HFF-Myc (cell line): ENCODE measurements at places on chromosomes 6 and 20.

DNA sequence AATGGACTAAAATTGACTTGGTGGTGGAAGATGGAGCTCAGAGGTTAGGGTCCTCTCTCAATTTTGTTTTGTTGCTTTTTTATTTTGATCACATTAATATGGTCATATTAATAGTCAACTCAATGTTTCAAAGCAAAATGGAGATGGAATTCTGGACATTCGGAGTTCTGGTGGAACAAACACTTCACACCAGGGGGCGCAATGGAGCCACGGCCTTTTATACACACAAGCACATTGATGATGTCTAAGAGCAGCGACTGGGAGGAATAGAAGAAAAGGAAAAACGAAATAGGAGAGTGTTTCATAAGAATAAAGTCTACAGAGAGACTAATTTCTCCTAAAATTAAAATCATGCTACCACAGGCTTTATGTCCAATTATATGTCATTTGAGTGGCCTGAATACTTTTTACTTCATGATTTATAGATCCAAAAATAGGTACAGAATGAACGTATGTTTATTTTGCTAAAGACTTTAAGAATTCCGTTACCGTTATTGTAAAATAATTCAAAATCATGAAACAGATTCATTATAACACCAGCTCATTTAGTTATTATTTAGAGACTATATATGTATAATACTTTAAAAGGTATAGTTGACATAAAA lies 197.6 kb upstream of the SASH1 start:
- peak; percentile 43 for DNase-seq

- DNase-seq = no peak
Observed at GRCh38 chr20:11845340-11845739, 72.4 kb upstream of the BTBD3 start.

- no peak for DNase-seq
Observed at GRCh38 chr20:61045876-61046585, 206.0 kb upstream of the CDH4 start.

GRCh38 chr6:47135772-47136171 lies 93.6 kb upstream of the ADGRF1 start:
- DNase-seq = peak; percentile 85

DNA sequence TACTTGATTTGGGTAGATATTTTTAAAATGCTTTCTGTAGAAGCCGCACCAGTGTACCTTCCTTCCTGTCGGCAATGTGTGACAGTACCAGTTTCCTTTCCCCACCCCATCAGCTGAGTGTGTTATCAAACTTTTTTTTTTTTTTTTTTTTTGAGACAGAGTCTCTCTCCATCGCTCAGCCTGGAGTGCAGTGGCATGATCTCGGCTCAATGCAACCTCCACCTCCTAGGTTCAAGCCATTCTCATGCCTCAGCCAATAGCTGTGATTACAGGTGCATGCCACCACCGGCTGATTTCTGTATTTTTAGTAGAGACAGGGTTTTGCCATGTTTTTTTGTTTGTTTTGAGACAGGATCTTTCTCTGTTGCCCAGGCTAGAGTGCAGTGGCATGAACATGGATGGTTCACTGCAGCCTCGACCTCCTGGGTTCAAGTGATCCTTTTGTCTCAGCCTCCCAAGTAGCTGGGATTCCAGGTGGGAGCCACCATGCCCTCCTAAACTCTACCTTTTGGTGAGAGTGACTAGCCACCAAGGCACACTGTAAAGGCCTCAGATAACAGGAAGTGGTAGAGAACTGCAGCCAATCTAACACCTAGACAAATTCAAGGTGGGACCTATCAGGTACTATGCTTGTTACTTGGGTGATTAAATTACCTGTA lies 26.5 kb upstream of the ZBTB22 start:
- no peak for DNase-seq

- DNase-seq = peak; percentile 61
Observed at GRCh38 chr6:9126878-9127560, 691.7 kb upstream of the SLC35B3 start.

- DNase-seq = no peak
Observed at GRCh38 chr20:57680131-57680716, 29.6 kb downstream of the PMEPA1 start.

GRCh38 chr20:11905460-11906179 lies 12.1 kb upstream of the BTBD3 start:
- no peak for DNase-seq

DNA sequence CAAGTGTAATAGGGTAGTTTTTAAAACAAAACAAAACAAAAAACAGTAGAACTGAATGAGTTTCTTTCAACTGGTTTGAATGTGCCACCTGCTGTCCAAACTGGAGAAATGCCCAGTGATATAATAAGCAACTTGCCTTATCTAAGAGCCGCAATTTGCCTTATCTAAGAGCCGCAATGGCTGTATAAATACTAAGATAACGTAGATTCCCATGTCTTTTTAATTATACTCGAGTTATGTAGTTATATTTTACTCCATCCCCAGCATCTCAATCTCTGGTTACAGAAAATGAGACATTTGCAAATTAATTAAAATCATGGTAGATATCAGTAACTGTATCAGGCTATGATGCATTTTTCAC lies 67.2 kb downstream of the RPP40 start:
- DNase-seq = no peak

- DNase-seq = peak; percentile 24
Observed at GRCh38 chr6:84897988-84898594, 133.7 kb upstream of the TBX18 start.

DNA sequence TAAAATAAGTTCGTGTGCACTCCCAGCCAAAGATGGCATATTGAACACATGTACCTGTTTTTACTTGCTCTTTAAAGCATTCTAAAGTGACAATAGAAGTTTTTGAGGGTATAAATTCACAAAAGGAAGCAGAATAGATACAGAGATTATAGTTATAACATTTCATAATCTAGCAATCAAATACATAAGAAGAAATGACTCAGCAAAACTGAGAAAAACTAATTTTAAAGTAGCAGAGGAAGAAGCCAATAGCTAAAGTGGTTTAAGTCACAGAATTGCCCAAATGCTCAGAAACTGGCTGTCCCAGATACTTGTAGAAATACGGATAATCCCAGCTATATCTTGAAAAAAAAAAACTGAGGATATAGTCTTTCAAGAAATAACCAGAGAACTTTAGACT lies 49.2 kb upstream of the TBC1D32 start:
- no peak for DNase-seq

DNA sequence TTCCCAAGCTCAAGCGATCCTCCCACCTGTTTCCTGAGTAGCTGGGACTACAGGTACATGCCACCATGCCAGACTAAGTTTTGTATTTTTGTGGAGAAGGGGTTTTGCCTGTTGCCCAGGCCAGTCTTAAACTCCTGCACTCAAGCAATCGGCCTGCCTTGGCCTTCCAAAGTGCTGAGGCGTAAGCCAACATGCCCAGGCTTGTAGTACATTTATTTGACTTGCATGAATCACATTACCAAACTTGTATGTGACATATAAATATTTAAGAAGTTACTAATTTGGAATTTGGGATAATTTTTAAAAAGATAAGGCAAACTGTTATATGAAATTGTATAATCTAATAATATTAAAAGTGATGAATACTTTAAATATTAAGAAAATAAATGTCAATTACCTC lies 157.6 kb downstream of the MCHR2 start:
- no peak for DNase-seq

DNA sequence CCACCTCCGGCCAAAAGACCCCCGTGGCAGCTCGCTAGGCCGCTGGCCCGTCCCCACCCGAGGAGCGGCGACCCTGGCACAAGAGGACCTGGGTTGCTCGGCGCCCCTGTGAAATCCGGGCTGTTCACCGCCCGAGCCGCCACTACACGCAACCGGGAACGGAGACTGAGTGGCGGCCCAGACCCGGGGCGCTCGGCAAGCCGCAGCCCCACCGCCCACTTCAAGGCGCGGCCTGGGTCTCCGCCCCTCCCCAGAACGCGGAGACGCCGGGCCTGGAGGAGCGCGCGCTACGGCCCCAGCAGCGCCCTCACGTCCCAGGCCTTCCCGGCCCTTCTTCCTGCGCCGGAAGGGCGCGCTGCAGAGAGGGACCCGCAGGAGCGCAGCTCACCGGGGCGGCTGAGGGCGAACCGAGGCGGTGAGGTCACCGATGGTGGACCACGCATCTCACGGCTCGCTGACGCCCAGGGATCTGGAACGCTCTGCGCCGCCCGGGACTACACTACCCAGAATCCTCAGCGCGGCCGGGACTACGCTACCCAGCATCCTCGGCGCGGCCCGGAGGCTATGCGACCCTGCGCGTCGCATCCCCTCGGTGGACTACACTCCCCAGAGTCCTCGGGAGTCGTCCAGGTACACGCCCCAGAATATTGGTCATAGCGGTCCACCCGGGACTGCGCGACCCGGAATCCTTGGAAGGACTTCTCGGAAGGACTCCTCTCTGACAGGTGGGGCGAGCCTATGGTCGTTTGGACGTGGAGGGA lies at the start of gene ZNF337:
Gene ZNF337 (minus strand): TSS at position 483 of the 761 bp plus-strand sequence. CDS start 10,436 bp downstream, outside the sequence.
- peak; percentile 85 for DNase-seq

DNA sequence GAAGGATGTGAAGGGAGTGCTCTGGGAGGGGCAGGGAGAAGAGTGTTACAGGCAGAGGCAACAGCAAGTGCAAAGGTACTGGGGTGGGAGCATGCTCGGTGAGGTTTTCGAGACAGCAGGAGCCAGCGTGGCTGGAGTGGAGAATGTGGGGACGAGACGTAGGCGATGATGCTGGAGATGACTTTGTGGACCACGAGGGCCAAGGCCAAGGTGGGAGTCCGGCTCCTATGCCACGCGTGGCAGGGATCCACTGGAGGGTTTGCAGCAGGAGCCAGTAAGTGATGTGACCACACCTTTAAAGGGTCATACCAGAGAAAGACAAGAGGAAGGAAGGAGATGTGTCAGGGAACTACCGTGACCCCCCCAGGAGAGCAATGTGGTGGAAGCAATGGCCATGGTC lies 7.3 kb downstream of the PTGIS start:
- DNase-seq = no peak

DNA sequence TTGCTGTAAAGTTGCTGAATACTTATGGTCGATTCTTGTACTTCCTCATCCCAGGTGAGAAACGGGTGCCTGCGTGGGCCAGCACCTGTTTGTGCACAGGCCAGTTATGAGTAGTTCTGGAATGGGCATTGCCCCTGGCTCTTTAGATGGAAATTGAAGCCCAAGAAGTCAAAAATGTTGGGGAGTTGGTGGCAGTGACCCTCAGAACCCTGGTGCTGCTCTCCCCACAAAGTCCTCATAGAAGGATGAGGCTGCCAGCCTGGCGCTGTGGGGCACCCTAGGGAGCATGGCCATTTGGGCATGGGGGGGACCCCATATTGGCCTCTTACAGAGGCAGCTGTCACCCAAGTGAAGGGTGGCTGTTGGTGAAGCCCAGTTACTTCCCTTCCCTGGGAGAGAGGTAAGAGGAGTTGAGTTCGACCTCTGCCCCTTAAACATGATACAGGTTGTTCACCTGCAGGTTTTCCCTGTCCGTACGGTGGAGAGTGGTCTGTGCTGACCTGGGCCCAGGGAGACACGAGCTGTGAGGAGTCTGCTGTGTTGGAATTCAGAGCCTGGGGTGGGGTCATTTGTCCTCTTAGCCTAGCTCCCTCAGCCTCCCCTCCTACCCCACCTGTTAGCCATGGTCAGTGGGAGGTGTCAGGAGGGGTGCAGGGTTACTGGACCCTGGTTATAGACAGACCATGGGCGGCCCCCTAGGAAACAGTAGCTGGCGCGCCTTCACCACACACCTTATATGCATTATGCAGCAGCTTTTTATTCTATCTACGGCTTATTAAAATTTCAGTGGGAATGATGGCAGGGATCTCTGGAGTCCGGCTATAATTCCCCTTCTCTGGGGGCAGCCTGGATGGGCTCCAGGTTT lies 4.9 kb downstream of the HMGA1 start:
- DNase-seq = no peak

DNA sequence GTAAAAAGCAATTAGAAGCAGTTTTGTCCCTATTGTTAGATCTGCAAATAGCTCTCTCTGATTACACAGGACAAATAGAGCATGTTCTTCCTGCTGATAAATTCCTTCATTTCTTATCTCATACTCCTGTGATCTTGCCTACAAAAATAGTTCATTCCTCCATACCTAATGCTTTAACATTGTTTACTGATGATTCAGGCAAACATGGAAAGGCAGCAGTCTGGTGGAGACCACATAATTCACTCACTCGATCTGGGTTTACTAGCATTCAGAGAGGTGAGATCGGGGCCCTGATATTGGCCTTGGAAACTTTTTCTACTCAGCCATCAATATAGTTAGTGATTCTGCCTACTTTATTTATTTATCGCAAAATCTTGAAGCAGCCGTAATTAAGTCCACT lies 20.2 kb downstream of the HLA-DPA1 start:
- no peak for DNase-seq

GRCh38 chr6:27871924-27872638 lies 40.1 kb downstream of the OR2B2 start:
- DNase-seq = peak; percentile 99

DNA sequence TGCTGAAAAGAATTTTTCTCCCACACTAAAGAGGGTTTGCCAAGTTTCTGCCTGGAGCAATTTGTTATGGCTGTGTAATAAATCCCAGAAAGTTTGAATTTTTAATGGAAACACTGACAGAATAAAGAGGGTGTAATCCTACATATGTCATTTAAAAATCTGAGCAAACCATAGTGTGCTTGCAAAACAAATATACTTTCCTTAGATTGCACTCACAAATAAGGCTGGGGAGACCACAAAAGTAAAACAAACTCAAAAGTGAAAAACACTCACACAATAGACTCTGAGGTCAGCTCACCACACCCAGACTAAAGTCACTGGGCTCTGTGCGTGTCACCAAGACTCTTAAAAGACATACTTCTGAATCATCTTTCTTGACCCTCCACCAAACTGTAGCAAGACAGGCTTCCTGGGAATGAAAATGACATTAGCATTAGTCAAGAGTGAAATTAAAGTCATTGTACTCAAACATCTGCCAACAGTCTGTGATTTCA lies 4.8 kb upstream of the ATXN1 start:
- peak; percentile 98 for DNase-seq
